NCI-H2107 (cell line): ENCODE measurements at places on chromosomes 6 and 20.

DNA sequence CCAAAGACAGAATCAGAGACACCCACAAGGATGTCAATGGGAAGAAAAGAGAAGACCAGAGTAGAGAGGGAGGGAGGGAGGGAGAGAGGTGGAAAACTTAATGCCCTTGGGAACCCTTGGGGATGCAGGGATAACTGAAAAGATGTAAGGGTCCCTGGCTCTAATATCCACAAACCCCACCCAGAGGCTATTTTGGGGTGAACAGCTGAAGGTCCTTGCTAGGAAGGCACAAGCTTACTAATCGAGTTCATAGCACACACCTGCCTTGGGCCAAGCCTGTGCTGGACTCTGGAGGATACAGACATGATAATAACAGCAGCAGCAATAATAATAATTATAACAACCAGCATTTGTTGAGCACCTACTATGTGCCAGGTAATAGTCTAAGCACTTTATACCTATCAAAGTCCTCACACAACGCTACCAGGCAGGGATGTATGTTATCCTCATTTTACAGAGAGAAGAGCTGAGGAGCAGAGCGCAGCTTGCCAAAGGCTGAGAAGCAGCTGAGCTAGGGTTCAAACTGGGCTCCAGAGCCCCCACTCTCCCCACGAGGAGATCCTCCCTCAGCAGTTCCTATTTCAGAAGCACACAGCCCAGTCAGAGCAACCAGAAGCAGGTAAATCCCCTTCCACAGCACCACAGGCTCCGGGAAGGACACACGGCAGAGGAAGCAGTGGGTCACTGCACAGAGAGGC is 174.2 kb downstream of the ANKRD60 start:
- no peak for DNase-seq

DNA sequence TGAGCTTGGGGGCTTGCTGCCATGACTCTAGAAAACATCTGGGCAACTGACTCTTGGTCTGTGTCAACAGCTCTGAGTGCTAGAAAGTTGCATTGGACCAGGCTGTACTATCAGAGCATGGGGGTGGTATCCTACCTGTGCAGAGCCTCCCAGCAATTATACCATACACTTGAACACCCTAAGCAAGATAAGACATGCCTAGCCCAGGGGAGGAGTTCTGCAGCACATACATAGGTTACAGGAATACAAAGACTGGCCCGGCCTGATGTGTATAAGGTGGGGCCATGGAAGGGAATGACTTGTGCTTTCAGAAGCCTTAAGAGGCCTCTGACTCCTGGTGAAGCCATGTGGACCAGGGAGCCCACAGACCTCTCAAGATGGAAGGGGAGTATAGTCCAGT is 11.4 kb upstream of the MOCS1 start:
- DNase-seq: no peak

GRCh38 chr6:25534942-25535631 is 116.9 kb upstream of the SCGN start:
- no peak for DNase-seq

GRCh38 chr6:5125152-5126006 is 40.2 kb downstream of the PPP1R3G start:
- DNase-seq: no peak

- DNase-seq: no peak
Measured at GRCh38 chr6:18585032-18585573, 198.0 kb downstream of the RNF144B start.

- DNase-seq: no peak
Measured at GRCh38 chr6:129212081-129212480, 329.1 kb downstream of the LAMA2 start.
